ENCODE measurements at places on chromosomes 6 and 20.

- DNase-seq = no peak
Observed at GRCh38 chr20:9262653-9263194, 193.8 kb downstream of the PLCB4 start.

GRCh38 chr20:23133560-23133998, 47.5 kb upstream of the CD93 start:
- no peak for DNase-seq

- DNase-seq = peak; percentile 80
Observed at GRCh38 chr20:36632487-36633284, 13.3 kb downstream of the SLA2 start.

- DNase-seq = peak; percentile 62
Observed at GRCh38 chr20:62321521-62321948, 18.7 kb downstream of the ADRM1 start.

- DNase-seq = no peak
Observed at GRCh38 chr20:23759306-23759940, 8.7 kb upstream of the CST1 start.

GRCh38 chr6:109303640-109304283, 78.5 kb downstream of the CD164 start:
- DNase-seq = no peak

DNA sequence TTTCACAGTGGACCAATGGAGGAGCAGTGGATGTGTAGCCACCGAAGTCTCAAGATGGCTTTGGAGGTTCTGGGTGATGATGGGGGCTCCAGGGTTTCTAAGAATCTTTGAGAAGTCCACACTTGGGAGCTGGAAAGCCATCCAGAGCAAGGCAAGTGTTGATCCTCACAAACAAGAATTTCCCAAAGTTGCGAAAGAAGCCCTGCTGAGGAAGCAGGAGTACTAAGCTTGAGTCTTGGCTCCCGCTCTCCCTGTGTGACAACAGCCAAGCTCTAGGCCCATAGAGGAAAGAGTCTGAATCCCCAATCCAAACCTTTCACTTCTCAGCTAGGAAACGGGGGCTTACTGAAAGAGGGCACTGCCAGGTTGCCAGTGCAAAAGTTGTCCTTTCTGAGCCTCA, 106.0 kb downstream of the EDN3 start:
- no peak for DNase-seq

DNA sequence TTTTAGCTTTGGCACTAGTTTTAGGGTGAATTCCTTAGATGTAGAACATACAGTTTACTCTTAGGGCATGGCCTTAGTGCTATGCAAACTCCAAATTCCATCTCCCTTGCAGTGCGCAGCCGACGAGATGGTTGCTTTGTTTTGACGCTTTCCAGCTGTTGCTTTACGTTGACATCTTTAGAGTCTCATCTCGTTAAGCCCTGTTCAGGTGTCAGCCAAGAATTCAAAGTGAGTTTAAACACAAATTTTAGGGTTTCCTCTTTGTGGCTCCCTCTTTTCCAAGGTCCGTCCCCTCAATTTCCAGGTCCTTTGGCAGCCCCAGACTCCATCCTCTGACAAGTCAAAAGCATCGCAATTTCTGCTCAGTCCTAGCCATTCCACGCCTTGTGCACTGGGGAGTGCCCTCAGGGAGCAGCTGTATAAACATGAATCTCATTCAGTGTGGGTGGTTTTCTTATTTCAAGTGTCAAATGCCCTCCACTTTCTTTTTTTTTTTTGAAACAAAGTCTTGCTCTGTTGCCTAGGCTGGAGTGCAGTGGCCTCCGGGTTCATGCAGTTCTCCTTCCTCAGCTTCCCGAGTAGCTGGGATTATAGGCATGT, 14.1 kb upstream of the MAK start:
- DNase-seq = no peak

DNA sequence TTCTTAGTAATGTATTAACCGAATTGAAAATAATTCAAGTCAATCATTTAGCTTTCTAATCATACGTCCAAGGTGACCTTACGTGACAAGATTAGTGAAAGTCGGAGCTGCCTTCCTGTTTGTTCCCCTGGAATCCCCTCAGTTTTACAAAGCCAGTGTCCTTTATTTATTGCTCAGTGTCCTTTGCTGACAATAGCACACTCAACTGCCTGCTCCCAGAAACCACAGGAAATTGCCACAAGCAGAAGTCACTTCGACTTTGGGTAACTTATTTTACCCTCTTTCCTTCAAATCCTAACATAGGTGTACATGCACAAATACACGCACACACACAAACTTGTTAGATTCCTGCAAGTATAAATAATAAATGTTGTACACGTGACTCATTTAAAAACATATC, 1167.7 kb upstream of the ADGRB3 start:
- DNase-seq = no peak
